ENCODE measurements at places on chromosomes 3 and 15.

DNA sequence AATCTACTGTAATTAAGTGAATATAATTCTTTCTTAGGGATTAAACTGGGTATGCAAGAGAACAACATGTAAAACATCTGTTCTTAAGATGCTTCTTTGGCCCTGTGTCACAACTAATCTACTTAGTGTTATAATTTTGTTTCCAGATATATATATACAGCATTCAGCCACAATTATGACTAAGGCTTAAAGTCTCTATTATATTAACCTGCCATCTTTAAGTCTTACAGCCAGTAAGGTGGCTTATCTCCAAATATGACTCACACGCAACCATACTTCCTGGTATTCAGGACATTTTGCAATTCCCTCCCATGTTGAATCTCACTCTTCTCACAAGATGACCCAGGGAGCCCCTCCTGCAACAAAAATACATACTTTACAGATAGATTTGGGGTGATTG is 6.6 kb upstream of the KBTBD8 start:
- no peak for DNase-seq

- no peak for DNase-seq
Observed at GRCh38 chr15:97071668-97072067, 741.2 kb downstream of the NR2F2 start.

- no peak for DNase-seq
Observed at GRCh38 chr15:32936283-32936918, 218.6 kb downstream of the GREM1 start.

DNA sequence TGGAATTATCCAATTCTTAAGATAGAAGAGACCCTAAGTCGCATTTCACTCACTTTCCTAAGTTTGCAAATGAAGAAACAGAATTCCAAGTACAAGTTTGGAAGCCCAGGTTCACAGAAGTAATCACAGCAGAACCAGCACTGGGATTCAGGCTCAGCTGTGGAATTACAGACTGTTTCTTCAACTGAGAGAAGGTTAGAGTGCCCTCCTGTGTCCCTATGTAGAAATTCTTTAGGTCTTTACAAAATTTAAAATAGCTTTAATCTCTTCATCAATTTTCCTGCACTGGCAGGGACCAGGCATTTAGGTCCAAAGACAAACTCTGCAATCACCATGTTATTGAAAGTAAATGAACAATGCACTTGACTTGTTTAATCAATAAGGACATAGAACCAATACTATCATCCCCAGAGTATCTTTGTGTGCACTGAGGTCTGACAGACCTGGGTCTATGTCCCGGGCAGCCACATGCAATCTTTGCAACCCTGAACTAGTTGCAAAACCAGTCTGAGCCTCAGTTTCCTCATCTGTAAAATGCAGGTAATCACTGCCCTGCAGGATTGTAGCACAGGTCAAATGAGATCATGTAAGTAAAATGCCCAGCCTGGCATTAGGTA is 96.3 kb upstream of the ZBED2 start:
- peak; percentile 48 for DNase-seq

- DNase-seq, result no peak
Observed at GRCh38 chr3:128078322-128078721, 26.1 kb downstream of the SEC61A1 start.

DNA sequence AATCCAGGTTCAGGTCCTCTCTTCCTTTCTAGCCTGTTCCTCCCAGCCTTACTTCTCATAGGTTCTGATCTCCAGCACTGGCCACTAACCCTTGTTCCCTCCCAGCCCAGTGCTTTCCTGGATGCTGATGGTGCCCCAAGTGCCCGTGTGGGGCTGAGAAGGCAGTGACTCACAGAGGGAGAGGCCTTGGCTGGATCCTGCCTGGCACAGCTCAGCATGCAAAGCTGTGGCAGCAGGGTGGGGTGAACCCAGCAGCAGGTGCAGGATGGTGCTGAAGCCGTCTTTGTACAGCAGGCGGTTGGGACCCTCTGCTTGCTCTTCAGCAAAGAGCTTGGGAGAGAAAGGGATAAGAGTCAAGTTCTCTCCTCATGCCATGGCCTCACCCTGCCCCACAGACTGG is 7.6 kb downstream of the LPCAT4 start:
- no peak for DNase-seq

DNA sequence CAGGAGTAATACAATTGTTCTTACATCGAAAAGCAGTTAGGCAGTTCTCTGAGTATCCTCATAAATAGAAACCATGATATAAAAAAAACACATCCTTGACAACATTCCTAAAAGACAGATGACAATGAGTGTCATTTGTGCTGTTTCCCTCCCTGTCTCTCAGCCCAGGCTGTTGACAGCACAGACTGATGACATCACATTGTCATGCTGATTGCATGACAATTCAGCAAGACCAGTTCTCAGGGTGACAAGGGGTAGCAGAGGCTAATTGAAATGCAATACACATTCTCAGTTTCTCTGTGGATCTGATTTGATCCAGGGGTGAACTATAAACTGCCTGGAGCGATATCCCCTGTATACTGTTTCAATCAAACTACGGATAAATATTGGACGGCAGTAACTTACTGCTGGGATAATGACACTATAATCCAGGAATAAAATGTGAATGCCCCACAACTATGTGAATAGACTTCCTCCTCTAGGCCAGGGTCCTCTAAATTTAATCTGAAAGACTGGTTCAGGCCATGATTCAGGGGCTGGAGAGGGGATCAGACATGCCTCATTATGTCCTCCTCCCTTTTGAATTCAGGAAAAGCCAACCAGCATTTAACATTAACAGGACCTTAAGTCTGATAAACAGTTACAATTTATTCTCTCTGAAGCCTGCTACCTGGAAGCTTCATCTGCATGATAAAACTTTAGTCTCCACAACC is 16.7 kb upstream of the EIF1B start:
- no peak for DNase-seq

DNA sequence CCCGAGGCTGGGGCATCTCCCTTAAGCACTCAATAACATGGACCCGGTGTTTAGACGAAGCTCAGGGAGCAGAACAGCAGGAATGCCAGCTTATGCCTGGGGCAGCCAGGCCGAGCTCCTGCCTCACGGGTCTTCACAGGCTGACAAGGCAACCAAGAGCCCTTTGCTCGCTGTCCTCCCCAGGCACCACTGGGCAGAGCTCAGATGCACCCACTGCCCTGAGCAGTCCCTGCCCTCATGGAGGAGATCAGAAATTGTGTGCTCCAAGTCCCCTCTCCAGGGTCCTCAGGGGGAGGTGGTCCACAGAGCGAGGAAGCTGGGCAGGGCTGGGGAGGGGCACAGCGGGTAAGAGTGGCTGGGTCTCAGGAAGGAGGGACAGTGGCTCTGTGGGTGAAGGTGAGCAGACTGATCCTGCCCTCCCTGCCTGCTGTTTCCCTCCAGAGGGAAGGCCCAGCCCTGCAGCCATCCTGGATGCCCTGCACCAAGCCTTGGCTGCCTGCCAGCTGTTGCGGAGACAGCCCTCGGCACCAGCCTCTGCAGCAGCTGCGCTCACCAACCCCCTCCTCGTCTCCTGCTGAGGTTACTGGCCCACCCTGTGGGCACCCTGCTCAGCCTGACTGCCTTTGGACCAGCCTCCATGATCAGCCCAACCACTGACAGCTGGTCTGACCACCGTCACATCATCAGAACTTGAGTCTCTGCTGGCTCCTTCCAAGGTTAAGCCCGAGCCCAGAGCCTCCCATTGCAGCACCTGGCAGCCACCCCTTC is 21.1 kb upstream of the GP9 start:
- no peak for DNase-seq

- DNase-seq, result no peak
Observed at GRCh38 chr3:103308921-103309320, 874.1 kb downstream of the ZPLD1 start.

- DNase-seq, result no peak
Observed at GRCh38 chr15:98124581-98124980, 164.1 kb downstream of the ARRDC4 start.

DNA sequence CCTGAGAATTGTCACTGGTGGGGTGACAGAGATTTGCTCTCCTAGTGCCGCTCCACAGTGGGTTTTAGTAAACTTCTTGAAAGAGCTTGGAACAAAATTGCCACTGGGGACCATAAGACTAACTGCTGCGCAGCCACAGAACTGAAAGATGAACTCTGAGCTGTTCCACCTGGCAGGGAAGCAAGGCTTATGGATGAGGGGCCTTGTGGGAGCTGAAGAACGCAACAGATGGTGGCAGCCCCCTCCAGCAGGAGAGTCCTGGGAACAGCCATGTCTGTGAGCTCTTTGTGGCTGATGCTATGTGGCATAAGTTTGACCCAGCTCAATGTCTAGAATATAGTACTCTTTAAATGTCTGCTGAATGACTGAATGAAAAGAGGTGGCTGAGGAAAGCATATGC is 66.8 kb upstream of the C2CD4B start:
- DNase-seq, result no peak

GRCh38 chr15:62546628-62547027 is 381.5 kb upstream of the C2CD4B start:
- no peak for DNase-seq

- DNase-seq, result no peak
Observed at GRCh38 chr3:159829539-159830227, 159.0 kb upstream of the IL12A start.

- DNase-seq, result no peak
Observed at GRCh38 chr3:143298380-143298779, 178.8 kb downstream of the CHST2 start.

- DNase-seq, result no peak
Observed at GRCh38 chr3:104521606-104522336, 844.9 kb upstream of the ALCAM start.

GRCh38 chr3:34256021-34256420 is 457.6 kb downstream of the PDCD6IP start:
- DNase-seq, result no peak

- no peak for DNase-seq
Observed at GRCh38 chr3:39127269-39127907, 19.9 kb downstream of the TTC21A start.

- no peak for DNase-seq
Observed at GRCh38 chr3:112379020-112379690, 46.2 kb downstream of the CD200 start.

DNA sequence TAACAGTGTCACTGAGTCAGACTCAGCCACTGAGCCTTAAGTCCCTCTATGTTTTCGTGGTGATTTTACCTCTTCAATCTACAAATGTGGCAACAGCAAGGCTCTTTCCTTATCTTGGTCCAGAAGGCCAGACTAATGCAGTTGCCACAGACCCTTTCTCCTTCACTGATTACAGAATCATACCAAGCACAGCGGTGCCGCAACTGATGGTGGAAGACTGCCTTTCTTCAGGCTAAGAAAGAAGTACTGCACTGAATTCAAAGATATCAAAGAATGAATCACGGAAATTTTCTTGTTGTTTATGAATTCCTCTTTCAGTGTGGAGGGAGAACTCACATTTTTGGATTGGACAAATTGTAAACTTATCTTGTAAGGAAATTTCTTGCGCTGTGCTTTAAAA is 18.6 kb downstream of the DCP1A start:
- DNase-seq, result no peak

DNA sequence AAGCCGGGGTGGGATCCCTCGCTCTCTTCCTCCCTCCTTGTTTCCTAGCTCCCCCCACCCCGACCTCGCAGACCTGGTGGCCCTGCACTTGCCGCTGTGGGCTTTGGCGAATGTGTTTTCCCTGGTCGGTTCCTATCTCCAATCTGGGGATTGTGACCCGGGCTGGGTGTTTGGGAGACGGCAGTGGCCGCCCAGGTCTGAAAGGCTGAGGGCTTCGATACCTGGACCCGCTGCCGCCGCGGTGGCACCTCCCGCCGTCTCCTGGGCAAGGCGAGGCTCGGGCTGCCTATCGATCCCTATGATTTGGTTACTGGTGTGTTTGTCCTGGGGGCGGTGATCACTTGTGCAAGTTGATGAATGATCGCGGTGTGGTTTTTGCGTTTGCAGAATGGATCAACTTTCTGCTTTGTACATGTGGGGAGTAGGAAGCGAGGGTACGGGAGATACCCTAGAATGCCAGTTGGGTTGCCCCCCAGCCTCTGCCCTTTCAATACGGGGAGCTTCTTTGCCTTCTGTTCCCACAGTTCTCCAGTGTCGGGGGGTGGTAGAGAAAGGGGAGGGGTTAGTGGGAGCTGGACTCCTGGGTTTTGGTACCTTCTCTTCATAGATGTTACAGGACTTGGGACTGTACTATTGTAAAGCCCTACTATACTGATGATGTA is 3.0 kb downstream of the BBX start:
- DNase-seq, result no peak

GRCh38 chr15:77287385-77287784 is 132.5 kb downstream of the PEAK1 start:
- DNase-seq, result no peak

DNA sequence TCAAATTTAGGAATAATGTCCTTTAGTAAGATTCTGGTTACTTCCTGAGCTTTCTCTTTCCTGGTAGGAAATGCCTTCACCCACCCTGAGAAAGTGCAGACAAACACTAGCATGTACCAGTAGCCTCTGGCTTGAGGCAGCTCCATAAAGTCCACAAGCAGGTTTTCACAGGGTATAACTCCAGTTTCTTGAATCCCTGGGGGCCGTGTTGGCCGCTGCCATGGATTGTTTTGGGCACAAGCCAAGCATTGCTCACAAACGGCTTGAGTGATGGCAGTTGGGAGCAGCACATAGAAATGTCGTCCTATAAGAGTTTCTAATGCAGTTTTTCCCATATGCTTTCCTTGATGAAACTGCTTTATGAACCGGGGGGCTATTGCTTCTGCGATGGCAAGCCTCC is 164.1 kb downstream of the STXBP5L start:
- DNase-seq, result no peak

- peak; percentile 24 for DNase-seq
Observed at GRCh38 chr3:183825456-183826161, at the start of gene MAP6D1. Gene MAP6D1, minus strand, starts transcription at chr3:183825577. Its CDS starts 30 bp downstream, at chr3:183825547.

DNA sequence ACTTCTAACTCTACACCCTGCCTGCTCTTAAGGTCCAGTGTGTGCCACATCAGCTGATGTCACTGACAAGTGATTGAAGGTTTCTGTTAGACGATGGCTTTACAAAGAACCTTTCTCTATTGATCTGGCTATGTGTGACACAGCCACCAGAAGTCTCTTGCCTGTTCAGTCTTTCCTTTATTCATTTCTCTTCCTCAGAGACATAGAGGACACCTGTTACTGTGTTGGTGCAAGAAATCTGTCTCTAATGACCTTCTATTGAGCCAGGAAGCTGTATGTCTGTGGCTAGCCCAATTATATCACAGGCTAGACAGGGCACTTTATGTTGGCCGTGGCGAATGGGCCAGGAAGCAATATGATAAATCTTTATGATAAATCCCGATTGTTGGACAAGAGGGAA is 173.3 kb upstream of the GAP43 start:
- DNase-seq, result no peak

GRCh38 chr3:194220901-194221326 is 85.0 kb downstream of the HES1 start:
- no peak for DNase-seq

DNA sequence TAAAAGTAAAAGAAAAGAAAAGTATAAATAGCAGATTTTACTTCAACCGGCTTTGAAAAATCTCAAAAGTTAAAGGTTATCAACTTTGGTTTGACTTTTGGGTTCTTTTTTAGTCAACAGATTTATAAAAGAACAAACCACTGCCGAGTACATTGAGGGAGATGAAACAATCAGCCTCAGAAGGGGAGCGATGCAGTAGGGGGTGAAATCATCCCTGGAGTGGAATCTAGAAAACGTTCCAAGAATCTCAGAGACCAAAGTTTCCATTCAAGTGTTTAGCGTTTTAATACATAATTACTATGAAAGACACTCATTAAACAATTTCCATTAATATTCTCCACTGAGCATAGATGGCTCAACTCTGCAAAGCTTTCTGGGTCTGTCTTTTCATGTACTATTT is 745.5 kb downstream of the NR2F2 start:
- DNase-seq, result no peak
